ENCODE measurements at places on chromosomes 4 and X.

GRCh38 chr4:40881096-40881495 lies 131.3 kb downstream of the NSUN7 start:
- no peak for DNase-seq

DNA sequence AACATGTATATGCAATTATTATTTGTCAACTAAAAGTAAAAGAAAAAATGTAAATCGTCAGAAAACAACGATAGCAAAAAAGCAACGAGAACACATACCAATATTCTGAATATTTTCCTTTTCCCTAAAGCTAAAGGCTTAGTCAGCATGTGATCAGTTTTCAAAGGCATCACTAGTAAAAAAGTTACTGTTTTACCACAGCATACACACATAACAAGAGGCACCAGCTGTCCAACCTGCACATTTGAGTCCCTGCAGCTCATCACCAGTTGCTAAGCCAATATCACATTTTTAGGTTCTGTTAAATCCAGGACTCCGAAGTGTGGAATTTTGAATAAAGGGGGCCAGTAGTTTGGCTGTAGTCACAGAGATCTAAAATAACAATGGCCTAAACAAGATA lies 203.8 kb downstream of the ADGRA3 start:
- no peak for DNase-seq

GRCh38 chr4:74453829-74454742 lies 9.2 kb downstream of the AREG start:
- DNase-seq: no peak

- DNase-seq: no peak
Measured at GRCh38 chr4:71239365-71239764, 99.5 kb upstream of the SLC4A4 start.

DNA sequence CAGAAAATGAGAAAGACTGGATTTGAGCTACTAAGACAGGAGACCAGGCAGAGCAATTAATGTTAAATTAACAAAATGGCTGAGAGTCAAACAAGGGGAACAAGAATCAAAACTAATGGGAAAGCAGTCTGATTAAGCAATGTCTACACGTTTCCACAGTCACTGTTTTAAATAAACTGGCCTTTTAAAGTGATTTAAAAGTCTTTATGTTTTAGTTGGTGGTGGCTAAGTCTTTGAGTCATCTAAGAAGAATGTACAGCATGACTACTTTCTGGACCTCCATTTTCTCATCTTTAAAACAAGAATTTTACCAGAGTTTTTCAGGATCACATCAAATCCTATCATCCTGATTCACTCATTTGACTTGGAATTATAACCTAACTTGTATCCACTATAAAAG lies 233.8 kb downstream of the ENOX2 start:
- DNase-seq: no peak

GRCh38 chr4:101418055-101418454 lies 70.7 kb upstream of the PPP3CA start:
- DNase-seq: peak; percentile 4

GRCh38 chr4:105683038-105683437 lies 25.5 kb downstream of the INTS12 start:
- DNase-seq: no peak

GRCh38 chr4:98861100-98861884 lies 67.6 kb downstream of the EIF4E start:
- peak; percentile 77 for DNase-seq

- no peak for DNase-seq
Measured at GRCh38 chr4:52059372-52059771, 8.3 kb downstream of the SPATA18 start.

DNA sequence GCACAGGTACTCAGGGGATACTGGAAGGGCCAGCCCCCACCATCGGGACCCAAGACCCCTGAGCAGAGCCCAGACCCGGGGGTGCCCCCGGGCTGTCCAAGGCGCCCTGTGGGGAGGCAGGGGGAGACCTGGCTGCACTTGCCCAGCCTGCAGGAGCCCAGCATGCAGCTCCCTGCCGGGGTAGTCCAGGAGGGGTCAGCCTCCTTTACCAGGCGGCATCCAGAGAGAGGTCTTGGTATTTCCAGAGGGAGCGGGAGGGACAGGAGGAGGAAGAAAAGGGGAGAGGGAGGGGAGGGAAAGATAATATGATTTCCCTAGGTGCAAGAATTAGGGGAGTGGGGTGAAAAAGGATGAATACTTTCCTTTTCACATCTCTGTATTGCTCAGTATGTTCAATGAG lies 97.5 kb downstream of the ABLIM2 start:
- no peak for DNase-seq

DNA sequence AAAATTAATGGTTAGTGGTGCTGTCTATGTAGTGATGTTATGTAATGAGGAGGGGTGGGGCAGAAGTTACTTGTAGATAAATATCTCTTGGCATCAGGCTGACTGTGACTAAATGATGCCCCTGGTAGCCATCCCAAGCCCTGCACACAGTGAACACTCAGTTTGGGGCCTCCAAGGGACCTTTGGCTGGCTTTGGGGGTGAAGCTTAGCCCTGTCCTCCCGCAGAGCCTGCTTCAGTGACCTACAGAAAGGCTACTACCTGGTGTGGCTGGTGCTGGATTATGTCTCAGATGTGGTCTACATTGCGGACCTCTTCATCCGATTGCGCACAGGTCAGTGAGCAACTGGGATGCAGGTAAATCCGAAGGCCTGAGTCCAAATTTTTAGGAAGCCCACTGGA lies 7.8 kb downstream of the CNGA2 start:
- no peak for DNase-seq

GRCh38 chr4:107379054-107379869 lies 340.8 kb downstream of the PAPSS1 start:
- DNase-seq: no peak

GRCh38 chr4:44638091-44638490 lies 13.3 kb downstream of the YIPF7 start:
- DNase-seq: no peak

DNA sequence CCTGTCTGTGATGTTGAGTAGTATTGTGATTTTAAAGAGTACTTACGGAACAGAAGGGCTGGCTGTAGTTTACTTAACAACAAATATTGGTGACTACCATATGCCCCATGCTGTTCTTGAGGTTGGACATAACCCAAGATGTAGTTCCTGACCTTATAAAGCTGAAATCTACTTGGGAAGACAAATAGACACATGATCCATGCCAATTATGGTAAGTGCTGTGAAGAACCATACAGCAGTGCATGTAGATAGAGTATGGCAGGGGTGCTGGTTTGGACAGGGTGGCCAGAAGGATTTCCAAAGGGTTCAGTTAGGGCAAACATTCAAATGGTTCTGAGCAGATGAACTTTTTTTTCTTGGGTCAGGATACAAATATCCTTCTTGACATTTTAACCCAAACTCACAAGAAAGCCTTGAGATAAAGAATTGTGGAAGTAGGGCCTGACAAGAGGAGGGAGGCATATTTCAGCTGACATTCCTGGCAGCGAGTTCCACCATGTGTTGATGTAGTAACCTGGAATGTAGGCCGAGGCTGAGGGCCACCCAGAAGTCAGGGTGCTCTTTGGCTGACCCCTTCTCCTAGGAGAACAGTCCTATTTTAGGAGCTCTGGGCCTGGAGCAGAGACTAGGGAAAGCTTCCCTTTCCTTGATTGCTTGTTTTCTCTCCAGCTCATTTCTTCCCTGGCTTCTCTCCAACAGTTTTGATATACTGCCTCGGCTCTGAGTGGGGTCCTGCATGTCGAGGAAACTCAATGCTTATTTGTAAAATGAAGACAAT lies 74.2 kb downstream of the FREM3 start:
- DNase-seq: no peak

GRCh38 chr4:90960433-90960832 lies 833.2 kb downstream of the CCSER1 start:
- DNase-seq: no peak

DNA sequence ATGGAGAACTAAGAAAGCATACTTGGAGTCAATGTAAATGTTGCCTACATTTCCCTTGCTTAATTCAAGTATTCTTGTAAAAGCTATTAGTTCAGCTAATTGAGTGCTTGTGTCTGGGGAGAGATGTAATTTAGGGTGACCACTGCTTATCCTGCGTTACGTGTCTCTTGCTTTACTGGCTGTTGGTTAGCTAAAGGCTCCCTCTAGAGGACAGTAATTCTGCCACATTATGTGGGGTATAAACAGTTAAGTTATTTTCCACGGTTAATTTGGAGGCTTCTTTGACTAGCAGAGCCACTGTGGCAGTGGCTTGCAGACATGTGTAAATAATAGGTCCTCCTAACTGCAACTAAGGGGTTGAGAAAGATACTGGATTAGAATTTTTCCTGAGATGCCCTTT lies 25.3 kb upstream of the NAF1 start:
- peak; percentile 61 for DNase-seq

- no peak for DNase-seq
Measured at GRCh38 chr4:153296040-153296823, 48.3 kb upstream of the MND1 start.

GRCh38 chr4:173254646-173255045 lies 79.5 kb downstream of the HMGB2 start:
- DNase-seq: no peak

- peak; percentile 80 for DNase-seq
Measured at GRCh38 chrX:47683184-47683828, 24.3 kb upstream of the UXT start.

DNA sequence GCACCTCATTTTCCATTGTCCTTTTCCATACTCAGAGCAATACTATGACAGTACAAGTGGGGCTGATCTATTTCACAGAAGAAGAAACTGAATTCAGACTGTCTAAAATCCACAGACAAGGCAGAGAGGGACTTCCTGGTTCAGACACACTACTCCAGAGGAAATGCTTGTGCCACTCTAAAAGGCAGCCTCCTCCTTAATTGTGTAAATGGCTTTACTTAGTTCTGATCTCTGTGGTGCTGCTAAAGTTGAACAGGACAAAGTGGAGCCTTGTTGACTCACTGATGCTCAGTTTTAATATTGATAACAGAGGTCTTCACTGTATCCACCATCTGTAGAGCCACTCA lies 122.4 kb downstream of the KIT start:
- no peak for DNase-seq

DNA sequence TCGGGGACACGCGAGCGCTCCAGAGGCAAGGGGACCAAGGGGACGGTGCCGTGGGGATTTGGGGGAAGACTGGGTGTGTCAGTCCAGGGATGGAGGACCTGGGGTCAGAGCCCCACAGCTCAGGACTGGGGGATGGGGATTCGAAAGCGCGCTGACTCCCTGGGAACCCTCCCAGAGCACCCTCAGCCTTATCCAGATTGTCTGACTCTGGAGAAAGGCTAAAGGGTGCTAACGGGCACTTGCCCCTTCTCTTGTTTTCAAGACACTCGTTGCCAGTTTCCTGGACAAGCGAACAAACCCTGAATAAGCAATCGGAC lies 1.1 kb downstream of the DOCK11 start:
- DNase-seq: no peak

- no peak for DNase-seq
Measured at GRCh38 chrX:63471004-63471403, 119.9 kb upstream of the SPIN4 start.

DNA sequence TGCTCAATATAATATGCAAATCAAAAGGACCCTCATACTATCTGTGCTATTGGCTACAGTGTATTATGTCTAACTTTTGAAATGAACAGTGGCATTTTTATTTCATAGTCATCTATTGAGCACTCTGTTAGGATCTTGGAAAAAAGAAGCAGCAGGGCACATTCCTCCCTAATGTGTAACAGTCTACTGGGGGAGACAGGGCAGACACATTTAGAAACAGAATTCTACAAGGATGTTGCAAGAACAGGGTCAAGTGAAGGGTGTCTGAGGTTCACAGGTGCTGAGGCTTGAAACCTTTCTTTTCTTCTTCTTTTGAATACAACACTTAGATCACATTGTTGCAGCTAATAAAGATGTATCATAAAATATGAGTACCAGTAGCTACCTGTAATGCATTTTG lies 129.7 kb upstream of the SLC4A4 start:
- no peak for DNase-seq

- no peak for DNase-seq
Measured at GRCh38 chr4:38455092-38455862, 208.7 kb upstream of the KLF3 start.

DNA sequence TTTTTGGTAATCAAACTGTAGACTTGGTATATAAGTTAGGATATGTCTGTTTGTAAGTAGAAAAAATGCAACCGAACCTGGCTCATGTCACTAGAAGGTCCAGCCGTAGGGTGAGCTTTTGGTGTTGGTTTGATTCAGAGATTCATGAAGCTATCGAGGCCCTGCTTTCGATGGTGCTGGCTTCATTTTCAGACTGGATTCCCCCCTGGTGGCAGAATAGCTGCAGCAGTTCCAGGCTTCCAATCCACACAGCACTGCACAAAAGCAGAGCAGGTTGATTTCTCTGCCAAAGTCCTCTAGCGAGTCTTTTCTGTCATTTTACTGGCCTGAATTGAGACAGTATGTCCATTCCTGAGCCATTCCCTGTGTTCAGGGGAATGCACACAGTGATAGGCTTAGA lies 33.1 kb downstream of the PDK3 start:
- peak; percentile 46 for DNase-seq

DNA sequence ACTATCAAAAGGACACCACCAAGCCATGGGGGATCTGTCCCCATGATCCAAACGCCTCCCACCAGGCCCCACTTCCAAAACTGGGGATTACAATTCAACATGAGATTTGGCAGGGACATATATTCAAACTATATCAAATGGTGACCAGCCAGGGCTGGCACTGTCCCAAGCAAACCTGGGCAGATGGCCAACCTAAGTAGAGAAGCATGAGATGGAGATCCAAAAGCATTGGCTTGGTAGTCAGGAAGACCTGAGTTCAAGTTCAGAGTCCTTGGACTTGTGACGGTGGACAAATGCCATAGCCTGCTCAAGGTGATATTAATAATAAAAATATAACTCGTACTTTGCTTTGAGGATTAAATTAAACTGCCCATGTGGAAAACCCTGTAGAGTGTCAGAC lies 79.2 kb upstream of the HS3ST1 start:
- no peak for DNase-seq

DNA sequence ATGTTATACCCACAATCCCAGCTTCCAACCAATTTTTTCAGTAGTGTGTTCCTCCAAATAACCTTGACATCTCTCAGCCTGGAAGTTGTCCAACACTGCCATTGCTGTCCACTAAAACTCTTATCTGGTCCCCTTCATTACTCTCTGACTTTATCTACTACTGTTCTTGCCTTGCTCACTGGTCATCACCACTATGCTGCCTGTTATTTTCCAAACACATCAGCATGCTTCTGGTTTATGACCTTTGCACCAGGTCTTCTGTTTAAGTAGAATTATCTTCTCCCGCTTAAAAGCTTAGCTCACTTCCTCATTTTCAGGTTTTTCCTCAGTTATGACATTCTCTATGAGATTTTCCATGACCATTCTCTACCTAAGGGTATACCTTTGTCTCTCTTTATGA lies 5.5 kb downstream of the ELMOD2 start:
- peak; percentile 7 for DNase-seq

DNA sequence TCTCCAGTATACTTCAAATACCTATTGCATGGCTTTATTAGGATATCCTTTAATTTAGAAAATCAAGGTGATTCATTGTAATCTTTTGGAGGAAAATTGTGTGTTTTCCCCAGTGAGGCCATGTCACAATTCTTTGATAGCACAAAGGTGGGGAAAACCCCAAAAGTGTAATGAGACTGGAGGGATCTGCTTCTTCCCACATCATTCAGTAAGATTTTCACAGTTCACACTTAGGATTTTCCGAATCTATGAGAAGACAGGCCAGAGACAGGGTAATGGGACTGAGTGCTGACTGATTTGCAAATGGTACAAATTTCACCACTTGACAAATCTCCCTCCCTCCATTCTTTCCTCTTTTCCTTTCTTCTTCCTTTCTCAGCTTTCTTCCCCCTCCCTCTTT lies 181.1 kb downstream of the MGST2 start:
- DNase-seq: no peak

- peak; percentile 1 for DNase-seq
Measured at GRCh38 chrX:65874765-65875164, 165.1 kb downstream of the VSIG4 start.

Data from hematopoietic multipotent progenitor cell treated with erythropoietin and hydrocortisone succinate and interleukin-3 and kit ligand, for 8 days (in vitro differentiated cells).